ENCODE measurements at places on chromosomes 1 and 21.

DNA sequence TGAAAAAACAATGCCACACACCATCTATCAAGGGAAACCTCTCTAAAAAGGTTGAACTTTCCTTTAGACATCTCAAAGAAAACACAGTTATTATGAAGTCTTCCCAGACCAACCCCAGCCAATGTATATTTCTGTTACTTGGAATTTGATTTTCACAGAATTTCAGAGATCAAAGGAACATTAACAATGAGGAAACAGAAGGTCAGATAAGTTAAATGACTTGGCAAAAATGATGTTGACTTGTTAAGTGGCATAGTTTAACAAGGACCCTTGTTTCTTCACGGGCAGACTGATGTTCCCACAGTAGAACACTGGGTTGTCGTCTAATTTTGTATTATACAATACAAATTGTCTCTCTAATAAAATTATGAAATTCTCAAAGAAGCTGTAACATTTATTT, 29.0 kb downstream of the NME7 start:
- no peak for DNase-seq

GRCh38 chr1:202016811-202017748, 6.7 kb downstream of the ELF3 start:
- no peak for DNase-seq

DNA sequence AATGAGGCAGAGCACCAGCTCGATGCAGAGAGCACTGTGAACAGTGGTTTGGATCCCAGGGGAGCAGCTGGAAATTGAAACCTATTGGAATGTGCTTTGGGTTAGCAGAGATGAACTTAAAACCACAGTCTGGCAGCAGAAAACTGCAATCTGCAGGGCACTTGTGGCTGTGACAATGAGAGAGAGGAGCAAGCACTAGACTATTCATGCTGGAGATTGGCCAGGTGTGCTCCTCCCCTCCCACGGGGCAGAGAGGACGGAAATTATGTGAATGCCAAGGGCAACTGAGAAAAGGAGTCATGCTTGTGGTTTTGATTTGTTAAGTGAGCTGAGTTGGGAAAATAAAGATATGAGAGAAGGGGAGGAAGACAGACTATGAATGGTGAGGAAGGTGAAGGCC, 38.1 kb downstream of the HSD3B2 start:
- peak; percentile 67 for DNase-seq

DNA sequence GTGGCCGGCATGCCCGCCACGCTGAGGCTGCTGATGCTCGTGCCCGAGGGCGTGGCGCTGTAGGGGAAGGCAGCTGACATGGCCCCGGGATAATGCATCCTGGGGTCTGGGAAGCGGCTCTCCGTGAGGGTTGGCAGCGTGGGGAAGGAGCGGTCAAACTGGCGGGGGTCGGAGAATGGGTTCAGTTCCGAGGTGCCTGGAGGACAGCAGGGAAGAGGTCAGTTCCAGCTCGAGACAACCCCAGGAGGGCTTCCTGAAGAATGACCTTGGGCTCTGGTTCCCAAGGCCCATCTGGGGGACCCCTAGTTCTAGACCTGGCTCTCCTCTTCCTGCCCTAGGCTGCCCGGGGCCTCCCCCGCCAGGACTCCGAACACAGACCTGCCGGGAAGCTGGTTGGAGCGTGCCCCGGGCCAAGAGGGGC, 27.6 kb downstream of the RUNX3 start:
- no peak for DNase-seq

DNA sequence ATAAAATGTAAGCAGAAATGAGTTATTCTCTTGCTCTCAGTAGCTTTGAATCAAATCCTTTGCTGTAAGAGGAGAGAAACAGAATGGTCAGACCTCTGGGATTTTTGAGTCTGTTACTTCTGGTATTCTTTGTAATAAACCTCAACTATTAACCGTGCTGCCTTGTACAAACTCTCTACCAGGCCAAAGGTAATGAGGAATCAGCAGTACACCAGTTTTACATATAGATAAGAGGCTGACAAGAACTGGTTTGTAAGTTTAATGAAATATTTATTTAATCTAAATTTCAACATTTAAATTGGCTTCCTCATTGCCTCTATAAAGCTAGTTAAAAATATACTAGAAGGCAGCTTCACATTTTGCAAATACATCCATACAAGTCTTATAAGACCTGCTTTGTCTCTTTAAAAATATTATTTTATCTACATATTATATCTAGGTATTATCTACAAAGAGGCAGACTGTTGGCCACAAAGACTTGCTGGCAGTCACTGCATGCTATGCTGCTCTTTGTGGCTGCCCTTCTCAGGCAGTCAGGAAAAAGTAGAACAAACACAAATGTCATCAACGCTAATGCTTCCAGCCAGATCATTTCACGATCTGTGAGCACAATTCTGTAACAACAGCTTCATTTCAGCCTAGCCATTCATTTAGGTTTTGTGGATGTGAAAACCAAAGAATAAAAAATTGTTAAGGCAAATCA, 173.0 kb downstream of the GABPA start:
- no peak for DNase-seq

GRCh38 chr1:35560256-35561225, 2.9 kb downstream of the NCDN start:
- DNase-seq, result no peak

- no peak for DNase-seq
Measured at GRCh38 chr1:4750177-4750576, 95.8 kb downstream of the AJAP1 start.

DNA sequence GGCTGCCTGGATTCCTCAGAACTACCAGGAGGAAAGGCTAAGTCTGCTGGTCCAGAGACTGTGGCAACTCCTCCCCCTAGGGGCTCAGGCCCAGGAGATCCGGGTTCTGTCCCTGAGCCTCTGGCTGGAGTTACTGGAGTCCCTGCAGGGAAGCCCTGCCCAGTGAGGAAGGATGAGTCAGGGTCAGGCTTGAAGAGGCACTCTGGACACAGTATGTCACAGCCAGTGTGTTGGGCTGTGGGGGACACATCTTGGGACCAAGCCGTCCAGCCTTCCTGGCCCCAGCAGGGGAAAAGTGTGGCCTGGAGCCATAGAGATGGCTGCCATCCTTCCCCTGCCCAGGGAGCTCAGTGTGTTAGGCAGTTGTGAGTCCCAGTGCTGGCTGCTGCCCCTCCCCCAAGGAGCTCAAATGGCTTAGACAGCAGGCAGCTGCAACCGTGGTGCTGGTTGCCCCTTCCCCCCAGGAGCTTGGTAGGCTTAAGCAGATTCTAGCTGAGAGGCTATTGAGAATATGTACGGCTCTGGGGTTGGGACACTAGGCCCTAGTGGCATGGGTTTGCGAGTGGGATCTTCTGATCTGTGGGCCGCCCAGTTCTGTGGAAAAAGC, 28.2 kb upstream of the RABGAP1L start:
- DNase-seq, result no peak

- no peak for DNase-seq
Measured at GRCh38 chr1:114130213-114130612, 23.5 kb downstream of the SYT6 start.

DNA sequence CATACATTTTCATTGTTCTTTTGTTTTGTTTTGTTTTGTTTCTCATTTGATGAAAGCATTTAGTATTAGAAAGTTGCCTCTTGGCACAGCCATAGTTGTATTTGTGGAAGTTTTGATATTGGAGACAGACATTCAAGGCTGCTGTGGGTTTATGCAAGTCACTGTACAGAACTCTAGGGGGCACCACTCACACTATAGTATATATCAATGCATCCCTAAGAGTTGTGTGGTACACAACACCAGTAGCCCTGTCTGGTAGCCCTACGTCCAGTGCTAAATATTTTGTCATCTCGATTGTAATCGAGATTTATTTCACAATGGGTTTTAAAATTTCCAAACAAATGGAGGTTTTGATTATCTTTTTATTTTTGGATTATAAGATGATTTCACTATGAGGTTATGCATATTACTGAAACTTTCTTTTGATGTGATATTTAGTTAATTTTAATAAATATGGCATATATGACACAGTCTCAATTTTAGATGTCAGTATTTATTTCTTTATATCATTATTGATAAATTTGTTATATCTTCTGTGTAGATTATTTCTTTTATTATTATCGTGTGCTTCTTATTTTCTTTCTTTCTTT, 112.2 kb downstream of the NR5A2 start:
- peak; percentile 66 for DNase-seq

DNA sequence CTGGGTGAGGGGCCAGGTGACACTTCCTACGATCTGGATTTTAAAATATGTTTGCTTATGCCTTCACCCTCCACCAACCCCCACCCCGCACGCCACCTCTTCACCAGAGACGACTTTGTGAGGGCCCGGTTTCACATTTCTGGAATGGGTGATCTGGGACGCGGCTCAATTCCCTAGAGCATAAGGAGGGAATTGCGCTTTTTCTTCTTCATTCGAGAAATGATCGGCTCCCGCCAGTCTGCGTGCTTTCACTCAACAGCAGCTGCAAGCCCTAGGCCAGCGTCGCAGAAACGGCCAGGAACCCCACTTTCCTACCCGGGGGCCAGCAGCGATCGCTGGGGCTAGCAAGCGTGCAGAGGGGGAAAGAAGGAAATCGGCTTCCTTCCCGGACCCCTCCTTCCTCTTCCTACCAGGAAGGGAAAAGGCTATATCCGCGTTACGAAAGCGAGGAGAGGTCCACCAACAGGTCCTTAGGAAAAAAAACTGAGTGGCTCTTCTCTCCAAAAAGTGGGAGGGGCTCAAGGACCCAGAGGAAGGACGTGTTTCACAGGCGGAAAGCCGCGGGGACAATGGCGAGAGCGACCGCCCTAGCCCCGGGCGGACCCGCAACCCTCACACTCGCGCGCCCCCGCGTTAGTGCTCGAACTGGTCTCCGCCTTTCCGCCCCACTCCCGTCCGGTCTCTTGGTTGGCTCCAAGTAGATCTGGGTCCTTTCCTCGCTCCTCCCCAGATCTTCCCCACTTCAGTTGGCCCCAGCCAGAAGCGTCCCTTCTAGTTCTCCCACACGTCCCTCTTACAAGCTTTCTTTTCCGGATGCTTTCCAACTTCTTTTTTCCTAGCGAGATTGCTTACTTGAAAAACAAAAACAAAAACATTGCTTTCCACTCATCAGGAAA, 1.1 kb upstream of the ADAMTS1 start:
- DNase-seq, result no peak

GRCh38 chr21:15624646-15625045, 105.1 kb upstream of the USP25 start:
- no peak for DNase-seq

- no peak for DNase-seq
Measured at GRCh38 chr1:45685308-45686014, 872 bp downstream of the GPBP1L1 start.

GRCh38 chr1:172321451-172321850, 99.0 kb upstream of the C1orf105 start:
- no peak for DNase-seq

DNA sequence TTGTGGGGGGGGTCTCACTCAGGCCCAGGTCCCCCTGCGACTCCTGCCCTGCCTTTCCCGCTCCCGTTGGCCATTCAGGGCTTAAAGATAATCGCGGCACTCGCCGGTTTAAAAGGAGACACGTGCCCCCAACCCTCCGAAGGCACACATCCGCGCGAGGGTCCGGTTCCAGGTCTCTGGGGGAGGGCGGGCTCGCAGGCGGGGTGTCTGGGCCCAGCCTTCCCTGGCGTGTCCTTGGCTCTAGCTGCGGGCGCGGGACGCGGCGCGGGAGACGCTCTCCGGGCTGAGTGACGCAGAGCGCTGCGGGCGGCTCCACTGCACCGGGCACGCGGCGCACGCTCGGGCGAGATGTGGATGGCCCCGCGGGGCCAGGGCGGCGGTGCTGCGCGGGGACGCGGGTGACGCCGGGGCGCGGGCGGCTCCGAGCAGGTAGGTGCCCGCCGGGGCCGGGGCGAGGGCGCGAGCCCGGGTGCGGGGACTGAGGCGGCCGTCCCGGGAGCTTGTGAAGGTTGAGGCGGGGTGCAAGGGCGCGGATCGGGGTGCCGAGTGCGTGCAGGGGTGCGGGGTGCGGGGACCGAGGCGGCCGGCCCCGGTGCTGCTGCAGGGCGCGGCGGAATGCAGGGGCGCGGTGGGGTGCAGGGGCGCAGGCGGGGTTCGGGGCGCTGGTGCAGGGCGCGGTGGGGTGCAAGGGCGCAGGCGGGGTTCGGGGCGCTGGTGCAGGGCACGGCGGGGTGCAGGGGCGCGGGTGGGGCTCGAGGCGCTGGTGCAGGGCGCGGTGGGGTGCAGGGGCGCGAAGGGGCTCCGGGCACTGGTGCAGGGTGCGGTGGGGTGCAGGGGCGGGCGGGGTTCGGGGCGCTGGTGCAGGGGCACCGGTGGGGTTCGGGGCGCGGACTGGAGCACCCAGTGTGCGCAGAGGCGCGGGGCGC, 3.3 kb upstream of the TRPM2 start:
- DNase-seq, result no peak

GRCh38 chr1:63931468-63931867, 157.7 kb downstream of the ROR1 start:
- no peak for DNase-seq

- no peak for DNase-seq
Measured at GRCh38 chr1:145695821-145696629, 11.1 kb downstream of the PDZK1 start.

DNA sequence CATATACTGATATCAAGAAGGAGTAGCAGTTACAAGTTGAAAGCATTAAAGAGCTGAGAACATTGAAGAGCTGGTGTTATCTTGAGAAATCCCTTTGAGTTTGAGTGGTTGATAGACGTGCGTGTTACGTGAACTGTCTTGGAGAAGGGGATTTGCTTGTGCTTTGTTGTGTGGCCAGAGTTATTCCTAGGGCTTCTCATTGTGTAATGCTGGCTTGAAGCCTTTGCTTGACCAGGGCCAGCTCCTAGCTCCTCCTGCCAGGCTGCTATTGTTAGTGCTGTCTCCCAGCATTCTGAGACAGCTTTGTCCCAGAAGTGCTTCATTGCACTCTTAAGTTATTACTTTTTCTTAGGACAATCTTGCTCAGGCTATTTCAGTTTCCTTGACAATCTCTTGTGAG, 116.2 kb upstream of the KCNK2 start:
- DNase-seq, result no peak

- no peak for DNase-seq
Measured at GRCh38 chr1:162187687-162188276, 118.3 kb downstream of the NOS1AP start.

GRCh38 chr1:232886271-232886670, 64.1 kb upstream of the NTPCR start:
- no peak for DNase-seq

DNA sequence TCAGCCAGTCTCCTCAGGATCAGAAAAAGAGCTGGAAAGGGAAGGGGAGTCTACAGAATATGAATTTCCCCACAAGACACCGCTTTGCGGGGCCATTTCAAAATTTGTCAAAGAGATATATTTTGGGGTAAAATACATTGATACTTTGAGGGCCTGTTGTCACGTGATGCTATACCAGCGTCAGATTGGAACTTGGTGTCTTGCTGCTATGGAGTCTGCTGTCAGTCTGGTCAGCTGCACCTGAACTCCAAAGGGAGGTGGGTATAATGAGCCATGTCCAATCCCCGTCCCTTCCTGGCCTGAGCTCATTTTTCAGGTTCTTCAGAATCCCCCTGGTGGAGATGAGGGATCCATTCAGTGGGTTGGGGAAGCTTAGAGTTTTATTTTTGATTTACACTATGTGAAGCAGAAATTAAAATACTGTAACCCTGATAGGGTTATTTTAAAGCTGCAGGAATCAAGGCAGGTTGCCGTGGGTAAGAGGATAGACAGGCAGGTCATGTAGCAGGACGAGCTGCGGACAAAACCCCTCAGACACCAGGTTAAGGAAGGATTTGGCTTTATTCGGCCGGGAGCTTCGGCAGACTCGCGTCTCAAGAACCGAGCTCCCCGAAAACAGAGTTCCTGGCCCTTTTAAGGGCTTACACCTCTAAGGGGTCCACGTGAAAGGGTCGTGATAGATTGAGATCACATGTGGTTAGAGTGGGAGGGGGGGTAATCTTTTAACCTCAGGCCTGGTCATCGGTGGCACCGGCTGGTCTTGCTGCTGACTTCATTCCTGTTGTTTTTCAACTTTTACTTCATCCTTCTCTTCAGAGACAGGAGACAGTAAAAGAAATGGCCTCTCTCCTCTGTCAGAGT, 2.2 kb upstream of the POFUT2 start:
- DNase-seq, result no peak
